ENCODE measurements at places on chromosomes 5 and 9.

DNA sequence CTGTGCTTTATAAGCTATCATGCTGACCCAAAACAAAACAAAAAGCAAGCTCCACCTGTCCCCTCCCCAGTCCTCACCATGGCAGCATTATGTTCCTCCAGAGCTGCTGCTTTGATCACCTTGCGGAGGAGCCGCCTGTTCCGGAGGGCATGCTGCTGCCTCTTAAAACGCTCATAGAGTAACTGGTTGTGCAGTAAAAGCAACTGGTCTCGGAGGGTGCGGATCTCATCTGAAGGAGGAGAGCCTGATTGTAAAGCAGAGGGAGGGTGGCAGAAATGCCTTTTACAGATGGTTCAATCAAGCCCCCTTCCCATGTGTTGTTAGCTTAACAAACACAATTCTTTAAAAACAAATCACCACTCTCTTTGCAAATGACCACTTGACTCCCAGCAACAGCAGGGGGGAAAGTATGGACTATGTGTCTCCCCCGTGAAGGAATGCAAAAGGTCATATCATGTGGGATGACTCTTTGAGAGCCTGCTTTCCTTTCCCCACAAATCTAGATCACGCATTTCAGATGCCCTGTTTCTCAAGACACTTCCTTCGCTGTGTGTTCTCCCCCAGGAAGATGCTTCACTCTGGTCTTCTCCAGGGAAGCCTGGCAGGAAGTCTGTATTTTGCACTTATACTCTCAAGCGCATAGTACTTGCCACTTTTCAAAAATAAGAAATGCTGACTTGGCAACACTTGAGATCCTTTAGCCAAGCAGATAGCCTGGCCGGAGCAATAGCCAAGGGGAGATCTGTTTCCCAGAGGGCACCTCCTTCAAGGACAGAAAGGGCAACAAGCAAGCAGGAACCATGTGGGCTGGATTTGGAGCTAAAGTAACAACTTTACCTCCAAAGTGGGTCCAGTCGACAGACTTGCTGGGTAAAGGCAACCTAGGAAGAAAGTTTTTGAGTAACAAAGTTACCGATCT is 25.1 kb downstream of the SPACA9 start:
- DNase-seq: no peak

- DNase-seq: no peak
Measured at GRCh38 chr5:16952968-16953671, 17.0 kb upstream of the MYO10 start.

- DNase-seq: no peak
Measured at GRCh38 chr5:431711-432050, 11.3 kb upstream of the EXOC3 start.

DNA sequence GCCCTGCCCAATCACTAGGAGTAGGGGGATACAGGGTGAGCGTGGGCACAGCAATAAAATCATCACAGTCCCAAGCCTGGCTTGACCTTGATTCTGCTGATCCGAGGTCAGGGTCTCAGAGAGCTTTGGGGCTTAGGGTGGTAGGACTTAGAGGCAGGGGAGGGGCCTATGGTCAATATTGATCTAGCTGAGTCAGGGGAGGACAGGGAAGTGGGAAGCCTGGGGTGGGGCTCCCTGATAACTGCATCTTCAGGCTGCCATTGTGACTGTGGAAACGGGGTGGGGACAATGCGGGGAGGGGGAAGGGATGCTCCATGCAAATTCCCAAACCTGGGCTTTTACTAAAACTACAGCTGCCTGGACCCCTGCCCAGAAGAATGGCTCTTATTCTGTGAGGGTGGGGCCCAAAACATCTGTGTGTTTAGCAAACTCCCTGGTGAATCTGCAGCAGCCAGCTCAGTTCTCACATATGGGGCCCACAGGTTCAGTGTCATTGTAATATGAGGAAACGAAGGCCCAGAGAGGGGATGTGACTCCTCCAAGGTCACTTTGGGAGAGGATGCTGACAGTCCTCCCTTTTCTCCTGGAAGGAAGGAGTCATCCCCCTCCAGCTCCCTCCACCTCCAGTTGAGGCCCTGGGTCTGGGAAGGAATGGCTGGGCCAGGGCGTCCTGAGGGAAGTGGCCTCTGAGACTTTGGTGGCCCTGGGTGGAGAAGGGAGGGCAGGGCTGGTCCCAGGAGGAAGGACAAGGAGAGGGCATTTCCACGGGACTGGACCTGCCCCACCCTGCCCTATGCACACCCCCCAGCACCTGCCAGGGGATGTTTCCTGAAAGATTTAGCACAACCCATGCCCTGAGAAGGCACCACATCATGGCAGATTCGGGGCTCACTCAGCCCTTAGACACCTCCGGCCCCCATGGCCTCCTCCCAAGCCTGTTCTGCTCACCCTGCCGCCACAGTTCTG is 26.4 kb downstream of the SLC6A7 start:
- DNase-seq: no peak

DNA sequence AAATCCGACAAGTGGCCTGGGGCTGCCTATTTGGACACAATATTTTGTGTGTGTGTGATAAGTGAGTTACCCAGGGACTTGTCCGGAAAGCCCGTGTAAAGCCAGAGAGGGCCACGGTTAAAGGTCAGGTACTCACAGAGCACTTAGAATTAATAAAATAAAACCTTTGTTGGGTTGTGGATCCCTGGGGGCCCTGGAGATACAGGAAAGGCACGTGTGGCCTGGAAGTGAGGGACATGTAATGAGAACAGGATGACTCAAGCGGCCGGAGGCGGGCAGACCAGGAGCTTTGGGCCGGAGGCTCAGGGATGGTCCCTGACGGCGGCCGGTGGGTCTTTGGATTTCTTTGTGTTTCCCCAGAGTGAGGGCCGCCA is 1.0 kb downstream of the DMRT2 start:
- DNase-seq: no peak

- DNase-seq: no peak
Measured at GRCh38 chr5:138712791-138713190, 40.4 kb upstream of the CTNNA1 start.

GRCh38 chr9:88990729-88991065 is 571 bp upstream of the S1PR3 start:
- DNase-seq: no peak

- no peak for DNase-seq
Measured at GRCh38 chr5:172766287-172767108, 4.5 kb downstream of the DUSP1 start.

- DNase-seq: no peak
Measured at GRCh38 chr9:115978659-115979096, 174.9 kb upstream of the PAPPA start.

GRCh38 chr5:35098214-35098613 is 50.5 kb upstream of the AGXT2 start:
- no peak for DNase-seq

- no peak for DNase-seq
Measured at GRCh38 chr5:138819081-138819480, 56.1 kb downstream of the LRRTM2 start.

- no peak for DNase-seq
Measured at GRCh38 chr9:4760122-4760521, 19.1 kb upstream of the AK3 start.

DNA sequence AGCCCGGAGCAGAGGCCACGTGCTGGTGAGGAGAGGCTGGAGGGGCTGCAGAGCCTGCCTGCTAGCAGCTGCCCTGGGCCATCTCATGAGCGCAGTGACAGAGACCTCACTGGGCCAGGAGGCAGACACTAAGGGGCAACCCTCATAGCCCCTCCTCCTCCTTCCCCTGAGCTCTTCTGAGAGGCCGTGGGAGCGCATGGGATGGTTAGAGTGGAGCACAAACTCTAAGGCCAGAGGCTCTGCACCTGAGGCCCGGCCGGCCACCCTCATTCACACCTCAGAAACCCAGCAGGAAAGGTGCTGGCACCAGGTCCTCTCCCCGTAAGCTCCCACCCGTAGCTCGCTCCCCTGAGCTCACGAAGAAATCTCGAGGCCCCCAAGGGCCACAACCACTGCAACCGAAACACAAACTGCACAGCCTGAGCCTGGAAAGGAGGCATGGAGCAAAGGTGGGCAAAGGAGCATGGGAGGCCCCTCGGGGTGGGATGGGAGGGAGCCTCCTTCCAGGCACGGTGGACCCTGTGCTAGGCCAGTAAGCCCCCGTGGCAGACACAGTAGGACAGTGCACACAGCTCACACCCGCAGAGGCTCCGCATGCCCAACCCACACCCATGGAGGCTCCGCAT is 17.7 kb downstream of the CAMSAP1 start:
- no peak for DNase-seq

DNA sequence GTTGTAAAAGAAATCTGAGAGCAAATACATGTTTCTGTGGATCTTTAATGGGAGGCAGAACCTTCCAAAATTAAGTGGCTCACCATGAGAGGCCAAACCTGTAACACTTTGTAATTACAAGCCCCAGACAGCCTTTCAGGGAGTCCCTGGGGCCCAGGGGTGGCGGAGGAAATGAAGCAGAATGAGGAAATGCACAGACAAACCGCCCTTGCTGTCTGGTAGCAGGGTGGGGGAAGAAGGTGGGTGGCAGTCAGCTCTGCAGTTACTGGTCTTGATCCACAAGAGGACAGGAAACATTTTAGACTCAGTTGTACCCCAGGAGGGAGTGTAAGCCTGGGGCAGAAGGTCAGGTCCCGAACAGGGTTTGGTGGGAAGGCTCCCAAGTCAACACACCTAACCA is 6.5 kb downstream of the ARL14EPL start:
- no peak for DNase-seq

- no peak for DNase-seq
Measured at GRCh38 chr9:89723469-89724100, 118.8 kb downstream of the GADD45G start.

DNA sequence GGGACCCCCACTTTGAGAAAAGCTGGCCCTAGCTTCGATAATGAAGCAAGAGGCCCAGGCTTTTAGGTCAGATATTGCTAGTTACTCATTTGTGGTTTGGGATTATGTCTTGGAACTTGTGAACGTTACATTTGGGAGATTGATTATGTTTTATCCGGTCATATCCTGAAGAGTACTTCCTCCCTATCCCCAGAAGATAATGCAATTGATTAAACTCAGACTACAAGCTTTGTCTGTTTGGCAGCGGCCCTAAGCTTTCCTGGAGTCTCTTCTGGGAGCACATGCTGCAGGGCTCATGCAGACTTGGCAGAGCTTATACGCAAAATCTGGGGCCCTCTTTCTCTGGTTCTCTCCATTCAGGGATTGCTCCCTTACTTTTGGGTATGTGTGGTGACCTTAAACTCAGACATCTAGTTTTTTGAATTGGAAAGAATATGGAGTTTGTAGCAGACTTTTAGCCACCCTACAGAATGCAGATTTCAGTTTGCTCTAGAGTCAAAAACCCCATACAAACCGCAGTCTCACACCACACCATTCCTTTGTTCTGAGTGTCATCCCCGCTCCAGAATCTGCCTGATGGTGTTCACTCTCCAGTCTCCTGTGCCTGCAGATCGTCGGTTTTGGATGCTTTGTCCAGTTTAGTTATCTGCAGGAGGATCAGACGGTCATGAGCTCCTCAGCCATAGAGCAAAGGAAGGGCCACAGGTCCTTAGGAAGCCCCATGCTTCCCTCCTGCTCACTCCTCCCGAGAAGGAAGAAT is 449.5 kb upstream of the TRPC7 start:
- DNase-seq: no peak

DNA sequence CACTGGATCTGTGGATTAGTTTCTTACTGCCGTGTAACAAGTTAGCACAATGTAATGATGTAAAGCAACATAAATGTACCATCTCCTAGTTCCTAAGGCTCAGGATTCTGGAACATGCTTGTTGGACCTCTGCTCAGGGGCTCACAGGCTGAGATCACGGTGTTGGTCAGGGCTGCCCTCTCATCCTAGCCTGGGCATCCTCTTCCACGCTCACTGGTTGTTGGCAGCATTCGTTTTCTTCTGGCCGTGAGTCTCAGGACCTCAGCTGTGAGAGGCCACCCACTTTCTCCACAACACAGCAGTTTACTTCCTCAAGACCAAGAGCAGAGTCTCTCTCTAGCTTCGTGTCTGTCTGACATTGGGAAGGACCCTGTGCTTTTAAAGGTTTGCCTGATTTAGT is 17.3 kb downstream of the RASGEF1C start:
- no peak for DNase-seq

DNA sequence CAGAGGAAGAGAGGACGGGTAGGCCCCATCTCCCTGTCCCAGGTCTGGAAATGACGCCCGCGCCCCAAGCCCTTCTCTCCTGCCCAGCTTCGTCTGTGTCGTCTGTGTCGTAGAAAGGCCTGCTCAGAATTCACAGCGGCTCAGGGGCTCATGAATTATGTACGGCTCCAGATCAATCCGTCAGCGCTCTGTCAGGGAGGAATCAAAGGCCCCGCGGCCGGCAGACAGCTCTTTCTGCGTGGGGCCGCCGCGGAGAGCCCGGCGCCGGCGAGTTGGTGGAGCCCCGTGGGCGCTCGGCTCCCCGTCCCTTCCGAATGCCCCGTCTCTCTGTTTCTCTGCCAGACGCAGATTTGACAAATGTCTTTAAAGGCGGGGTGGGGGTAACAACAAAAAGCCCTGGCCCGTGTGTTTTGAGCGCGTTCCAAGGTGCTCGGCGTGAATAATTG is 83.8 kb upstream of the RAPGEF1 start:
- DNase-seq: no peak

DNA sequence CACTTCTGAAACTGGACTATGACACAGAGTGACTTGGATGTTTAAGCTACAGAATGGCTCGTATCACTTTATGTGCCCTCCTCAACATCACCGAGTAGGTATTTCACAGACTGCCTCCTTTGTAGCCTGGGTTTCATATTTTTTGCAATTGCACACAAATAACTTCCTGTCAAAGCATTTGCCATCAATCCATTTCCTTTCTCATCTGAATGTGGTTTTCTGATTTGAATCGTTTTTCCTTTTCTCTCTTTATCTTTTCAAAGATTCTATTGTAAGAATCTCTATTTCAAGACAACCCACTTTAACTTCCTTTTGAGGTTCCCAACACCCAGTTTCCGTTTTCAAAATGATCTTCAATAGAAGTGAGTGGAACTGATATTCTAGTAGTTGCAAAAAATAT is 563.8 kb upstream of the ARRDC3 start:
- no peak for DNase-seq

DNA sequence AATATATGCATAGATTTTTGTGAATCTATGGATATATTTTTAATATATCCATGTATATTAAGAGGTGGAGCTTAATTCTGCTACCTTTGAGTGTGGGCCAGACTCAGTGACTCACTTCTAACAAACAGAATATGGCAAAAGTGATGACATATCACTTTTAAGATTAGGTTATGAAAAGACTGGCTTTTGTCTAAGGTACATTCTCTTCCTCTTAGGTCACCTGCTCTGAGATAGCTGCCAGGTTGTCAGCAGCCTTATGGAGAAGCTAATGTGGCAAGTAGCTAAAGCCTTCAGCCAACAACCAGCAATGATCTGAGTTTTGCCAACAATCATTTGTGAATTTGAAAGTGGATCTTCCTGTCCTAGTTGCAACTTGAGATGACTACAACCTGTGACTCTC is 83.8 kb downstream of the ANKRD31 start:
- DNase-seq: no peak

Data from right renal pelvis (tissue), 4 donors.